ENCODE measurements at places on chromosomes 12 and 14. TPM values are rescaled to one million over a fixed set of nuclear protein-coding genes. Genes with fewer than 3 reads are reported as not detected.

AICDA gene
- 0.49 TPM for polyA plus RNA-seq

SSTR1 gene
- 1.9 TPM for polyA plus RNA-seq

TMEM233 gene
- 1.3 TPM for polyA plus RNA-seq

NFE2 gene
- polyA plus RNA-seq, result 2.6 TPM

GLT8D2 gene
- polyA plus RNA-seq, result 15.7 TPM

C12orf56 gene
- polyA plus RNA-seq, result 1.1 TPM

ADAMTS20 gene
- polyA plus RNA-seq, result 0.79 TPM

ZBTB1 gene
- 67.1 TPM for polyA plus RNA-seq

CSRP2 gene
- 85.1 TPM for polyA plus RNA-seq

MYH7 gene
- polyA plus RNA-seq, result 0.19 TPM

SIX6 gene
- polyA plus RNA-seq, result not detected

Data from right renal pelvis (tissue), 4 donors.